SK-MEL-5 (cell line): ENCODE measurements at places on chromosomes 5 and 9. TPM values are rescaled to one million over a fixed set of nuclear protein-coding genes. Genes with fewer than 3 reads are reported as not detected.

The CYSRT1 gene
- total RNA-seq, result 0.21 and 0.59 TPM in 2 replicates

The OR2Y1 gene
- not detected in 2 replicates for total RNA-seq

The SPATA31A3 gene
- total RNA-seq, result not detected in 2 replicates

The BARX1 gene
- total RNA-seq, result 0.71 and 1.7 TPM in 2 replicates

The FBP1 gene
- 0.71 TPM in 1 of 2 replicates, not detected in the other for total RNA-seq

The GABRA1 gene
- not detected in 2 replicates for total RNA-seq

The UNC13B gene
- total RNA-seq, result 9.6 and 10.6 TPM in 2 replicates

The OBP2B gene
- total RNA-seq, result not detected in 2 replicates

The LNPEP gene
- 35.3 and 39.3 TPM in 2 replicates for total RNA-seq

DNA sequence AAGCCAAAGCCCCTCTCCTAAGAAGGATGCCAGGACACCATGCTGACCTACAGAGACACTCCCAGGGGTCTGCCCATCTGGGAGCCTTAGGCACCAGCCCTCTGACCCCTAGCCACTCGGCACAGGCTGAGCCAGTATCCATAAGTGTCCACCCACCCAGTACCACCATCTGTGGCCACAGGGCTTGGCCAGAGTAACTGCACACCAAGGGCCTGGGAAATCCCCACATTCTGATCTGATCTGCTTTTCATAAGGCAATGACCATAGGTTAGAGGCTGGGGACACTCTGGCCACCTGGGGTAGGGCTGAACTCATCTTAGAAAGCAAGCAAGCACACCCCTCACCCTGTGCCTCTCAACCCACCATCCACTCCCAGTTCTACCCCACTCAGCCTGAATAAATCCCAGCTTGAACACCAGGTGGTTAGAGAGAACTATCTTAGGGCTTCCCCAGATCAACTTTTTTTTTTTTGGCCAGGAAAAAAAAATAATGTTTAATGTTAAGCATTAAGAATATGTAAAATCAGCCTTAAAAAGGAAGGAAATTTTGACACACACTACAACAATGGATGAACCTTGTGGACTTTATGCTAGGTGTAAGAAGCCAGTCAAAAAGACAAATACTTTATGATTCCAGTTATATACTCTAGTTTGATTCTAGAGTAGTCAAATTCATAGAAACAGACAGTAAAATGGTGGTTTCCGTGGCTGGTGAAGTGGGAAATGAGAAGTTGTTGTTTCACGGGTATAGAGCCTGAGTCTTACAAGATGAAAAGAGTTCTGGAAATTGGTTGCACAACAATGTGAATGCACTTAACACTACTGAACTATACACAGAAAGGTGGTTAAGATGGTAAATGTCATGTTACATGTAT, 6.2 kb downstream of the GNPDA1 start:
- no peak for DNase-seq

GRCh38 chr5:82639393-82640144, 361.4 kb upstream of the RPS23 start:
- DNase-seq, result no peak

GRCh38 chr9:85147046-85147640, 477.6 kb downstream of the NTRK2 start:
- no peak for DNase-seq

DNA sequence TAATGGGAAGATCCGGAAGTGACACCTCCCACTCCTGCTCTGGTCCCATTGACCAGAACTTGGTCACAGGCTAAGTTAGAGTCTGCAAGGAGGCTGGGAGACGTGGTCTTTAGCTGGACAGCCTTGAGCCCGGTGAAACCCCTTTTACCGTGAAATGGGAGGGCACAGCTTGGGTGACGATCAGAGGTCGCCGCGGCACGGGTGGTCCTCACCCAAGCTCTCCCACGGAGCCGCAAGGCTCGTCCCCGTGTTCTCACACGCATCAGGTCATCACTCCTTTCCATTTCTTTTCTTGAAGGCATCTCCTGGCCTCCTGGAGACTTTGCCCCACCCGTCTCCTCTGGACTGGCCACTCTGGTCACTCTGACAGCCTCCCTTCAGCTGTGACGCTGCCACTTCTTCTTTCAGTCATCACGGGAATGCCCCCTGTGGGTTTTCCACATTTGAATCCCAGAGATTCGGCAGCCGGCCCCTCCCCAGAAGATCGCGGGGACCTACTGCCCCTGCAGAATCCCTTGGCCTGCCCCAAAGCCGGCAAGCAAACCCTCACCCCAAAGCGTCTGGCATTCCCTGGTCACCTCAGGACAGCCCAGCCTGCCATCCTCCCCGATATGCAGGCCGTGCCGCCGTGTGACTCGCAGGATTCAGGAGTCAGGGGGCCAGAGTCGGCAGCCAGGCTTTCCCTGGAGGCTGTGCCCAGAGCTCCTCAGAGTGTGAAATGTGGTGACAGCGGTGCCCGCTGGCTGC, 18.9 kb upstream of the EGFL7 start:
- DNase-seq, result no peak

DNA sequence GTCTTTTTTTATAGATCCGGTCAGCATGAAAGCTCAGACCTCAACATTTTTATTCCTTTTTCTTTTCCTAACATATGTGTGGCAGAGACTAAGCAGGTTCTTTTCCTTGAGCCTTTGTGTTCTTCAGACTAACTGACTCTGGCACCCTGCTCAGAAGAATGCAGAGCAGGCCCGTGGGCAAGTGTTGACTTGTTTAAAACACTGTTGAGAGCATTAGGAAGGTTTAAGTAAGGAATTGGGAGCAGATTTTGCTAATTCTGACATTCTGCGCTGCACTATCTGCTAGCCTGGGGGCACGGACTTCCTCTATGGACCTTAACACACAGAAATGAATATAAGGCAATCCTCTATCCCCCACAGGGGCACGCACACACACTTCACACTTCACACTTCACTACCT, 182.5 kb upstream of the PIK3R1 start:
- DNase-seq, result no peak

DNA sequence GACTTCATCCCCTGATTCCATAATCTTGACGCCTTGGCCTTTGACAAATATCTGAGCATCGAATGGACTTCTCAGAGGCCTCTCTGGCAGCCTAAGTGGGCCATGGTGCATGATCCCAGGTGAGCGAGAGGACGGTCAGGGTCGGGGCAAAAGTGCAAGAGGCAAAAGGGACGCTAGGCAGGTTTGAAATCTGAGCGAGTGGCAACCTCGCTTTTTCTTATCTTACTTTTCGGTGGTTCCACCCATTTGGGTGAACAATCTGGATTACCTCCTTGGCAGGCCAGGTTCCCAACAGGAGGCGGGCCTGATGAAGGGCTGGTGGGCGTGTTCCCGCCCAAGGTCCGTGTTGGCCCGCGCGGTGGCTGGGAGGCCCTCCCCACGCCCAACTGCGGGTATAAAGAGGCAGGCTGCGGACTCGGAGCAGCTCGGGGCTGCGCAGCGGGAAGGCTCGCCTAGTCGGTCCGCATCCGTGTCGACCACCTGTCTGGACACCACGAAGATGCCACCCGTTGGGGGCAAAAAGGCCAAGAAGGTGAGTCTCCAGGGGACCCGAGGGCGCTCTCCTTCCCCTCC, at the start of gene BHMT:
Gene BHMT (plus strand): TSS at position 423 of the 573 bp plus-strand sequence. CDS start 77 bp downstream, at position 500.
- DNase-seq, result no peak

DNA sequence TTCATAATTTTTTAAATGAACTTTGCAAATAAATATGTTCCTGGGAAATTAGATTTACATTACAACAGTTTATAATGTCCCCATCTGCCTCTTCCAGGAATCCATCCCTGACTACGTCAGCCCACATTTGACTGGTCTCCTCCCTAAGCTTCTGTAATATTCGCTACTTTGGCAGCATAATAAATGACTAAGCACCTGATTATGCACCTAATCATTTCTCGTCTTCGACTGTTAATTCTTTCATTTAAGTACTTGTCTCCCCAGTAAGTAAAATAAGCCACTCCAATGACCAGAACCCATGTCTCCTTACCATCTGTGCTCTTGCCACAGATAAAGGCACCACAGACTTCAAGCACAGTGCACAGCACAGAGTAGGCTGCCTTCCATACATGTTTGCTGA, 122.7 kb downstream of the DENND1A start:
- no peak for DNase-seq

DNA sequence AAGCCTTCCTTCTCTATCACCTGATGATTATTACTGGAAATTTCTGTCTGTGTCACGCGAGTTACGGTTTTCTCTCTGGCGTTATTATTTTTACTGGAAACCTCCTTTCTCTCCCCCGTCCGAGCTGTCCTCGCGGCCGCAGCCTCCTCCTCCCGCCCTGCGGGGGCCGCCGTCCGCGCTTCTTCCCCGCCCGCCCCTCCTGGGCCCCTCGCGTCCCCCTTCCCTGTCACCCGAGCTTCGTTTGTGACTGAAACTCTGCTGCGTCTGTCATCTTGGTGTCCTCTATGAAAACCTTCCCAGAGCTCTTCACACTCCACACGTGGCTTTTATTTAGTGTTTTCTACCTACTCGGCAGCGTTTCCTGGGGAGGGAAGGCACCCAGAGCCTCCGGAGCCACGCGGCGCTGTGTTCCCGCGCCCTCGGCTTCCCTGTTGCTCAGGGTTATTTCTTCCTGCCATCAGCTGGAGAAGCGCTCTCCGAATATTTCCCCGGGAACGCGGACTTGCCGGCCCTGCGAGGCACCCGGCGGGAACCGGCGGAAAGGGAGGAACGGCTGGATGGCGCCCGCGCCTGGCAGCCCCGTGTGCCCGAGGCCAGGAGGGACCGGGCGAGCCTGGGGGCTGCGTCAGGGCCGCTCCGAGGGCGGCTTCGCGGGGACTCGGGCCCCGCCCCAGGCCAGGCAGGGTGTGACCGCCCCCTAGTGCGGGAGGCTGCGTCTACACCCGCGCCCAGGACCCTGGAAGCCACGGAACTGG, 33.9 kb downstream of the TRIP13 start:
- DNase-seq, result no peak

DNA sequence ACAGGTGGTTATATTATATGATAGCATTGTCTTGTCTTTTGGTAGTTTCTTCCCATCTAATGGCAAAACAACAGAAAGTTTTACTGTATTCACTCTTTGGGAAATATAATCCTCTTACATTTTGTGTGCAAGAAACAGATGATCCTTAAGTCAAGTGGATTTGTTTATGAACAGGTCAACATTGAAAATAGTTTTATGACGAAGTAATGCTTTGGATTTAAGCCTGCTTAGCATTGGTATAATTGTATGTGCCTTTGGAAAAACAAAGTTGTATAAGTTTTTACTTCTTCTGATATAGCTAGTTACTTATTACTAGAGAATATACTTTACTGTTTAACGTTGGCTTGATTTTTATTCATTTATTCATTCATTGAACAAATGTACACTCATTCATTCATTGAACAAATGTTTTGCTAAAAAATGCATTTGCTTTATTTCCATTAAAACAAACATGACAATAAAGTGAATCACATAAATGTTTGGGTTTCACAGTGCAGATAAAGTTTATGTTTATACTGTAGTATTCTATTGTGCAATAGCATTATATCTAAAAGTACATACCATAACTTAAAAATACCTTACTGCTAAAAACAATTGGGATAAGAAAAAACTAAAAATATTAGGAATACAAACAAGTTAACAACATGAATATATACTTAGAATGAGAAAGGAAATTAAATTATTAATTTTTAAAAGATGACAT, 12.3 kb downstream of the SGCD start:
- no peak for DNase-seq

GRCh38 chr9:129419382-129419899, 201.5 kb downstream of the C9orf50 start:
- peak; percentile 26 for DNase-seq

GRCh38 chr9:8857068-8857925, 1057.7 kb upstream of the DMAC1 start:
- no peak for DNase-seq

GRCh38 chr5:68846828-68847227, 247.0 kb upstream of the SLC30A5 start:
- no peak for DNase-seq

- no peak for DNase-seq
These were observed 5.9 kb downstream of the DMRTA1 start for GRCh38 chr9:22452415-22453010.

- no peak for DNase-seq
These were observed 6.1 kb upstream of the SLC44A1 start for GRCh38 chr9:105238302-105238701.

- no peak for DNase-seq
These were observed 83.4 kb upstream of the IQGAP2 start for GRCh38 chr5:76319673-76320072.

GRCh38 chr9:72680593-72681282, 159.3 kb downstream of the TMC1 start:
- no peak for DNase-seq

DNA sequence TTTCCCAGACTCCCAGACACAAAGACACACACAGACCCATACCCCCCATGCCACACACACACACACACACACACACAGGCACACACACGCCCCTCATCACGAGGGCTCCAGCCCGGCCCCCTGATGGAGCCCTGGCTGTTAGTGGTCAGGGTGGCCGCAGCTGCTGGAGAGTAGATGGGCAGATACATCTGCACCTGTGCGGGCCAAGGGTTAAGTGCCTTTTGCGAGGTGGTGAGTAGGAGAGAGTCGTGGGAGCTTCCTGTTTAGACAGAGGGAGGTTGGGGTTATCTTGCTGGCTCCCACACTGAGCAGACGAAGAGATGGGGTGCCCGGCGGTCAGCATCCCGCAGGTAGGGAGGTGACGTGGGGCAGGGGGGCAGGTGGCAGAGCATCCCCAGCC, 8.2 kb downstream of the PRRX2 start:
- DNase-seq, result no peak

- DNase-seq, result peak; percentile 24
These were observed 275.9 kb downstream of the ACTL7B start for GRCh38 chr9:108579757-108580439.

GRCh38 chr5:31173614-31174013, 19.9 kb upstream of the CDH6 start:
- DNase-seq, result no peak

- no peak for DNase-seq
These were observed 6.2 kb downstream of the NR5A1 start for GRCh38 chr9:124500796-124501611.

DNA sequence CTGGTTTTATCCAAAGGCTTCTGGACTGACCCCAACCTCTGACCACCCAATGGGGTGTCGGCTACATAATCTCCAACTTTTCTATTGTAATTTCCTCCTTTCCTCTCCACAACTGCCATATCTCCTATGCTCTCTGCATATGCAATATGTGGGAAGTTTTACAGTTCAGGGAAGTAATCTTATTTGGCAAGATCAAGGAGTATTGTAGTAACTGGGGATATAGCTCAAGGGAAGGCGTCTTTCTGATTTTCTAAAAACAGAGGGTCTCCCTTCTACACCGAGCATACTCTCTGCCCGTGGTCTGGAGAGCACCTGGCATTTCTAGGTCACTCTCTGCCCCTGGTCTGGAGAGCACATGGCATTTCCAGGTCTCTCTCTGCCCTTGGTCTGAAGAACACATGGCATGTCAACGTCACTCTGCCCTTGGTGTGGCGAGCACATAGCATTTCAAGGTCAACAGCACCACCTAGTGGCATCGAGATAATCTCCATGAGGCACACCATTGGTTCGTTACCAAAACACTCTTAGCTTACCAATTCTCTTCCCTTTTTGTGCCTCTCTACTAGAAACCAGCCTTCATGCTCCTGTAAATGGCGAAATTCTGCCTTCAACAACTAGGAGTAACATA, 616.4 kb upstream of the NUDT12 start:
- peak; percentile 88 for DNase-seq
